ENCODE measurements at places on chromosomes 4 and X. TPM values are rescaled to one million over a fixed set of nuclear protein-coding genes. Genes with fewer than 3 reads are reported as not detected.

Gene HS6ST2
- 39.1 TPM for total RNA-seq

Gene SRD5A3
- total RNA-seq, result 14.3 TPM

Gene XAGE2
- not detected for total RNA-seq

Gene SOWAHB
- not detected for total RNA-seq

Gene DUX4
- total RNA-seq, result not detected

Measured in NCI-H460 (cell line).